ENCODE measurements at places on chromosomes 7 and 10.

DNA sequence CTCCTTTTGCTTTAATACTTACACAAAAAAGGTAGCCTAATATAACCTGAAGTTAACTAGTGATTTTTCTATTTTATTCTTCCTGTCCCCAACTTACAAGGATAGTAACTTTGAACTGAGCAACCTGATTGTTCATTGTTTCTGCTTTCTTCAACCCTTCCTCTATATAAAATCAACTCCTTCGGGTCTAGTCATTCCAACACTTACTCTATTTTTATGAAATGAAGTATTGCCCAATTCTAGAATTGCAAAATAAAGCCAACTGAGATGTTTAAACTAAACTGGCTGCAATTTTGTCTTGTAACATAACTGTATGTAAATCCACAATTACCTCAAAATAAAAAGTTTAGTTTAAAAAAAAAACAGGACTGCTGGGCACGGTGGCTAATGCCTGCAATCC, 20.3 kb upstream of the DNA2 start:
- DNase-seq, result no peak

GRCh38 chr7:42236976-42237810, at the start of gene GLI3:
GLI3 (minus strand) TSS chr7:42237209; CDS start chr7:42223253, 13,956 bp downstream.
- peak; percentile 49 for DNase-seq

DNA sequence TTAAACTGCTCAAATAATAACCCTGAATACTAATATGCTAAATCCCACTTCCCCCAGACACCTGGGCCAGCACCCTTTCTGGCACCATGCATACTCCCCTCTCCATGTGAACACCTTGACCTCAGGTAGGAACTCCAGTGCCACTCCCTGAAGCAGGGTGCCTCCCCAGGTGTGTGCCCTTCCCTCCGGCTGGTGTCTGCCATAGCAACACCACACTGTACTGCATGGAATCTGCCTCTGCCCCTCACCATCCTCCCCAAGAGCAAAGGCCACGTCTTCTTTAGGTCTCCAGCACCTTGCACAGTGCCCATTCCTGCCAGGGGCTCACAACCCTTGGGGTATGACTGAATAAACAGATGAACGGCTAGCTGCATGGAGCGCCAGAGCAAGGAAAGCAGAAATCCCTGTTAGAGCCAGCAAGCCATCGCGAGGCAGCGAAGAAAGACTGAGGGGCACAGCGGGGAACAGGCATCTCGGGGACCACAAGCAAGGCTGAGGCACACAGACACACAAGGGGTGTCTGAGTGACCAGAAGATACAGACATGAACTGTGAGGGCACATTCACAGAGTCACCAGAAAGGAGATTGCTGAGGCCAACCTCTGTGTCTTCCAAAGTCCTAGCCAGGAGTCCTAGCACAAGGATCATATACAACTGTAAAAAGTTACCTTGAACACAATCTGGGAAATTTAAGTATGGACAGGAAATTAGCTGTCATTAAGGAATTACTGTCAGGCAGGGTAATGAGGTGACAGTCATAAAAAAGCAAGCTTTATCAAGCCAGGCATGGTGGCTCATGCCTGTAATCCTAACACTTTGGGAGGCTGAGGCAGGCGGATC, 25.7 kb downstream of the COBL start:
- DNase-seq, result no peak

GRCh38 chr7:56092789-56093531, at the start of gene PHKG1:
PHKG1 (minus strand) TSS chr7:56092952; CDS start chr7:56088941, 4,011 bp downstream.
- peak; percentile 76 for DNase-seq

- no peak for DNase-seq
Observed at GRCh38 chr10:69332278-69333010, 54.1 kb downstream of the HK1 start.
